Tongue (tissue), 3 donors: ENCODE measurements at places on chromosomes 7 and 10. TPM values are rescaled to one million over a fixed set of nuclear protein-coding genes. Genes with fewer than 3 reads are reported as not detected.

FFAR4 gene
- not detected for total RNA-seq

TUBAL3 gene
- total RNA-seq, result 0.31 TPM

POT1 gene
- total RNA-seq, result 53.5 TPM

ZPBP gene
- not detected for total RNA-seq

PDE6C gene
- not detected for total RNA-seq

FXYD4 gene
- not detected for total RNA-seq

SHTN1 gene
- 6.4 TPM for total RNA-seq

GPR26 gene
- 0.10 TPM for total RNA-seq
